ENCODE measurements at places on chromosomes 13 and 19.

- no peak for DNase-seq
These were observed 38.0 kb downstream of the STK24 start for GRCh38 chr13:98538876-98539275.

GRCh38 chr19:34120846-34121639, 51.3 kb upstream of the LSM14A start:
- no peak for DNase-seq

GRCh38 chr13:44815623-44816022, 173.6 kb downstream of the NUFIP1 start:
- peak; percentile 92 for DNase-seq

- no peak for DNase-seq
These were observed 4.7 kb upstream of the F10 start for GRCh38 chr13:113117911-113118260.

DNA sequence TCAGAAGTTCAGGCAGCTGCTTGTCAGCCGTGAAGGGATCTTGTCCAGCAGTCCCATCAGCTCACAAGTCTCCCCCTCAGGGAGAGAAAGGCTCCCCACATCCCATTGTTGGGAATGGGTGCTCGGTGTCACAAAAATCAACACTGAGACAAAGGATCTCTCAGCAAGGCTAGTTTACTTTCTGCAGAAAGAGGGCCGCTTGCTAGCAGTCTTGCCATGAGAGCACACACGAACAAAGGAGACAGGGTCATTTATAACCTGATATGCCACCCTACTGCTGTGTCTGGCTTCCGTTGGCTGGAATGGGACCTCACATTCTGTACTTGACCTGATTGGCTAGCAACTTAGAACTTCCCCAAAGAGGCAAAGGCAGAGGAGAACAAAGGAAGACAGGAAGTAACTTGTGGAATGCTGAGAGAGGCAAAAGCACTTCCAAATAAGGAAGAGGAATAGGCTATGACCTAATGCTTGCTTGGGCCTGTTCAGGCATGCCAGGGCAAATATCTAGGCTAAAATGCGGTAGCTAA, 8.7 kb upstream of the IGFL3 start:
- DNase-seq, result peak; percentile 92

GRCh38 chr19:31070146-31071065, 278.8 kb downstream of the TSHZ3 start:
- no peak for DNase-seq

GRCh38 chr19:51689751-51690453, 3.2 kb upstream of the SPACA6 start:
- DNase-seq, result no peak

- DNase-seq, result no peak
These were observed 87.6 kb downstream of the CYSLTR2 start for GRCh38 chr13:48741377-48741776.

DNA sequence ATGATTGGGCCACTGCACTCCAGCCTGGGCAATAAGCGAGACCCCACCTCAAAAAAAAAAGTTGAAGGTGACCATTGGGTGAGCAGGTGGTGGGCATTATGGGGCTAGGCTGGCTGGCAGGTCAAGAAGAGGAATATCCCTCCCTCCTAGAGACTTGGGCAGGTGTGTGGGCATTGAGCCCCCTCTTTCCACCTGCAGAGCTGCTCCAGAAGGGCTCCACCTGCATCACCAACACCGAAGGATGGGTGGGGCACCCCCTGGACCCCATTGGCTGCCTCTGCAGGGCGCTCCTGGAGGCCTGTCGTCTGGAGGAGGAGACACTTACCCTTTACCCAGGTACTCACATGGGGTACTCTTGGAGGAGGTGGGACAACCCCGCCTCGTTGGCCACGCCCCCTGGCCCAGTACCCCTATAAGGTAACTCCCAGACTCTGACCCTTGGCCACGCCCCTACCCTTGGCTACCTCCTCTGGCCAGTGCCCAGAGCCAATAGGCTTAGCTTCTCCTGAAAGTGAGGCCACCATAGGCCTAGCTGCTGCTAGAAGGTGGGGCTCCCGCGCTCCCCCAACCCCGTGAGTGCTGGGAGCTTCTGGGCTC, 21.9 kb downstream of the ZSWIM4 start:
- DNase-seq, result no peak

- no peak for DNase-seq
These were observed 510.1 kb upstream of the NBEA start for GRCh38 chr13:34431827-34432581.

DNA sequence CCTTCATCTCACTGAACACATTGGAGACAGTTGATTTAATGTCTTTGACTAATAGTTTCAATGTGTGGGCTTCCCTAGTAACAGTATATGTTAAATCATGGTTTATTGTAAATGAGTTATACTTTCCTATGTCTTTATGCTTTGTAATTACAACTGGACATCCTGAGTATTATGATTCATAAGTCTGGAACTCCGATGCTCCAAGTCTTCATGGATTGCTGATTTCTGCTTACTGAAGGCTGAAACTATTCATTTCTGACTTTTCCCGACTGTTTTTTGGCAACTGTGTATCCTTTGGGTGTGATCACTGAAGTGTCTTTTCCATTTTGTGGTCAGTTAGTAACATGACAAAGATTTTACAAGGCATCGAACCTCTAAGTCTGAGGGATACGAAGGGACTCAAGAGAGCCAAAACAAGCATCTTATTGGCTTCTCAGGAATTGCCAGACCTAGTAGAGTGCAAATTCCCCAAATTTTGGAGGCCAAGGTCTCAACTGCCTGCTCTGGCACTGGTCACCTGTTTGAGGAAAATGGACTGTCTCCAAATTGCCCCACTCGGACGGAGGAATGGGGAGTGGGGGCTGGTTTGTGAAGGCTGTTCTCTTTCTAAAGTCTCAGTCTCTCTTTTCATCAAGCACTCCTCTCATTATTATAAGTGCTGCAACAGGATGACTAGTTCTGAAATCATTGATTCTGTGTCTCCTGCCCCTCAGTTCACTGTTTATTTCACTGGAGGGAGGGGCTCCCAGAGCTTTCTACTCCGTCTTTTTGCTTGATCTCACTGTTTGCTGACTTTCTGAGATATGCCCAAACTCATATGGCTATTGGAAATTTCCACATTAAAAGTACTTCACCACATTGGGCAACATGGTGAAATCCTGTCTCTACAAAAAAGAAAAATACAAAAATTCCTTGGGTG, 20.2 kb upstream of the CD70 start:
- DNase-seq, result peak; percentile 93

- DNase-seq, result no peak
These were observed 342 bp upstream of the SIGLEC10 start for GRCh38 chr19:51417810-51418157.

DNA sequence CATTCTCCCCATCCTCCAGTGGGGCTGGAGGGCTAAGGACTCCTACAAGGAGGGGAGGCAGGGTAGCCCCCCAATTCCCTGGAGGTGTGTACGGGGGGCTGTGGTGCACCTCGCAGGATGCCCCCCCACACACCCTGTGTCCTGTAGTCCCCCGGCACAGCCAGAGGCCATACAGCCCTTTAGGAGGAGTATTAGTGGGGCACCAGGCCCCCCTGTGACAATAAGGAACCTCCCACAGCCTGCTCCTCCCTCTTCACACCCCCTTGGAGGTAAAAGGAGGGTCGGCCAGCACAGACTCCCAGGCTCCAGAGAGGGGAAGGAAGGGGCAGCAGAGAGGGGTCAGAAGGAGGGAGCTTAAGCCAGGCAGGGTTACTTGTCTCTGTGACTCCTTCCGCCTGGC, at the start of gene NANOS3:
TSS of gene NANOS3 (plus strand) at position 301 of the 400 bp plus-strand sequence. CDS start 115 bp downstream, outside the sequence.
- no peak for DNase-seq

- DNase-seq, result no peak
These were observed 6.8 kb downstream of the KATNAL1 start for GRCh38 chr13:30300596-30300995.

DNA sequence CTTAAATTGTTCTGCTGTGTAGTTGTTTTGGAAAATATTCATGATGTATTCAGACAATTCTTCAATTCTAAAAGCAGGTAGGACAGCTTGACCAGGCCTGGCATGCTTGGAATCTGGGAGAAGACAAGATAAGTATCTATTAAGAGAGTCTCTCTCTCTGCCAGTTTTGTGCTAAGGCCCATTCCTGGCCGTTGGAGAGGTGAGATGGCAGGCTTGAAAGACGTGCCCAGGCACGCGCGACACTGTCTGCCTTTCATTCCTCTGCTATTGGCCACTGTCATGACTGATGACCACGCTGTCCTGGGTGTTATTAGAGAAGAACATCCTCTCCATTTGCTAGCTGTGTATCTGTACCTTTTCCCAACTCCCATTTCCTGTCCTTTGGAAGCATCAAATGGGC, 90.3 kb downstream of the LHFPL6 start:
- DNase-seq, result no peak

DNA sequence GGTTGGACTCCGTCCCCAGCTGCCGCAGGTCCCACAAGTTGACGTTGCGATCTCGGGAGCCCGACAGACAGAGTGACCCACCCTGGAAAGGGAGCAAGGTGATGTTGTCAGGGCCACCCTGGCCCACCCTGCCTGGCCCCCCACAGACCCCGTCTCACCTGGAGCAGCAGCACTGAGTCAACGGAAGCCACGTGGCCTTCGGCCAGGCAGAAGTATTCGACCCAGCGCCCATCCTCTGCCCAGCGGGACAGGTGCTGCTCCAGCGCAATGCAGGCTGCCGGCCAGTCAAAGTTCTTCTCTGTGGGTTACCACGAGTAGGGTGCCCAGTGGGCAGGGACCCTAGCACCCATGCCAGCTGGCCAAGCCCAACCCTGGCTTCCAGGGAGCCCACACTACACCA, 1.8 kb downstream of the FBXW9 start:
- DNase-seq, result no peak

Data from epithelial cell of proximal tubule (primary cell).